H9 (cell line): ENCODE measurements at places on chromosomes 2 and 18. TPM values are rescaled to one million over a fixed set of nuclear protein-coding genes. Genes with fewer than 3 reads are reported as not detected.

GRCh38 chr18:36514778-36515177 lies 217.3 kb downstream of the FHOD3 start:
- no peak overlapping the region for H3K27ac ChIP-seq
- no peak overlapping the region for H3K4me3 ChIP-seq
- peak; percentile 39 for DNase-seq
- 0 out of 2 replicates have a peak, but pooled peaks cover 4% of the 10 kb centered on the region for H3K4me1 ChIP-seq

- DNase-seq, result no peak
- no peaks in the 10 kb centered on the region for H3K27me3 ChIP-seq
- H3K4me3 ChIP-seq, result no peak overlapping the region
- no peak overlapping the region for H3K27ac ChIP-seq
Measured at GRCh38 chr2:55936351-55936750, 12.8 kb upstream of the EFEMP1 start.

GRCh38 chr2:177187631-177188312 lies 24.8 kb upstream of the HNRNPA3 start:
- H3K27me3 ChIP-seq, result no peaks in the 10 kb centered on the region
- no peak overlapping the region for H3K4me3 ChIP-seq
- H3K4me1 ChIP-seq, result no peaks in the 10 kb centered on the region
- DNase-seq, result no peak
- H3K27ac ChIP-seq, result no peak overlapping the region
- H3K36me3 ChIP-seq, result no peaks in the 10 kb centered on the region

DNA sequence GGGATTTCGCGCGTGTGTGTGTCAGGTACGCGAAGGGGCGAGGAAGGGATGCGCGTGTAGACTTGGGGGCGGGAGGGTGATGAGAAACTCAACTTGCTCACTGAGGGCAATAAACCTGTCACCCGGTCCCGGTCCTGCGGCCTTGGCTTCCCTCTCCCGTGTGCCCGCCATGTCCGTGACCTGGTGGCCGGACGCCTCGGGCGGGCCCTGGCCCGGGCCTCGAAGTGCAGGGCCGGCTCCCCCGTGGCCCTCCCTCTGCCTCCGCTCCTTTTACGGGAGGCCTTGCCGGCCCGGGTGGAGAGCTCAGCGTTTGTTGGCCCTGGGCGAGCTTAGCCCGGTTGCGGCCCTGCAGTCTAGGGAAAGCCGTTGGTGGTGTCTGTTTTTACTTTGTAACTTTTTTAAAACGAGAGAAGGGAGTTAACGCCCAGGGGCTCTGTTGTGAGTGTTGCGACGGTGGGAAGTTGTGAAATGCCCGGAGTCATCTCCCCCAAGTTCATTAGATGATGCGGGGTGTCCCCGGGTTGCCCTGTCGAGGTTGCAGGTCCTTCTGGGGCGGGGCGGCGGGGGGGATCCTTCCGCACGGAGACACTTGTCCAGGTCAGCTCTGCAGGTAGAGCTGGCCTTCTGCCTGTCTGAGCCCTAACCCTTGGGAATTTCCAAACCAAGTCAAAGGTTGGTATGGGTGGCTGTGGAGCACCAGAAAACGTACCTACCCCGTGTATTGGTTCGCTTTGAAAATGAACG lies 883 bp downstream of the SMCHD1 start:
- H3K27ac ChIP-seq, result no peak overlapping the region
- H3K36me3 ChIP-seq, result peaks cover 4% of the 10 kb centered on the region
- H3K27me3 ChIP-seq, result peaks cover 14% of the 10 kb centered on the region; the same call in 1 of the 2 replicates
- peak; percentile 41 for DNase-seq

The ARHGEF33 gene
- total RNA-seq, result 0.64 and 0.92 TPM in 2 replicates

The NT5DC4 gene
- total RNA-seq, result not detected in 2 replicates

The VWC2L gene
- total RNA-seq, result not detected in 2 replicates
